ENCODE measurements at places on chromosomes 2 and 18.

DNA sequence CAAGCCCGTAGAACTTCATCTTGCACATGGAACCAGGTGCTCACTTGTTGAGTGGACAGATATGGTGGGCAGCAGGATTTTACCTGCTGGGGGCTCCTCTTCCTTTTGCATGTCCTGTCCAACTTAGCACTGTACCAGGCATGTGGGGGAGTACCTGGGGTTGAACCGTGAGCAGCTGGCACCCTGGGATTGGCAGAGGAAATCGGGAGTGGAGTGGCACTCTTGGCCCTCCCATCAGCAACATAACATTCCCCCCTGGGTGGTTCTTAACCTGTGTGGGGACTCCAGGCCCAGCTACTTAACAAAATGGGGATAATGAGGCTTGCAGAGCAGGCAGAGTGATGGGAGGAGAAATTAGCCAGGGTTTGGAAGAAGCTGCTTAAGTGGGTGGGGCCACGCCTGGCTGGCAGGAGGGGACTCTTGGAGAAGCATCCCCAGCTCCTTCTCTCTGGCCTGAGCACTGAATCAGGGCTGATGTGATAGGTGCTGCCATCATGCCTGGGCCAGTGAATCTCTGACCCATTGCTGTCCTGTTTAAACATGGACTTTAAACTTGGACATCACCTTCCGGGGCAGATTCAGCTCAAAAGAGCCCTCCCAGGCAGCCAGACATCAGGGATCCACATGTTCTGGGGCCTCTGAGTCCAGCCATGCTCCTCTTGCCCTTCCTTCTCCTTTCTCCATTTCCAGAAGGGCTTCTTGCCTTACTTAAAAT lies 15.5 kb downstream of the FOSL2 start:
- no peak for DNase-seq

DNA sequence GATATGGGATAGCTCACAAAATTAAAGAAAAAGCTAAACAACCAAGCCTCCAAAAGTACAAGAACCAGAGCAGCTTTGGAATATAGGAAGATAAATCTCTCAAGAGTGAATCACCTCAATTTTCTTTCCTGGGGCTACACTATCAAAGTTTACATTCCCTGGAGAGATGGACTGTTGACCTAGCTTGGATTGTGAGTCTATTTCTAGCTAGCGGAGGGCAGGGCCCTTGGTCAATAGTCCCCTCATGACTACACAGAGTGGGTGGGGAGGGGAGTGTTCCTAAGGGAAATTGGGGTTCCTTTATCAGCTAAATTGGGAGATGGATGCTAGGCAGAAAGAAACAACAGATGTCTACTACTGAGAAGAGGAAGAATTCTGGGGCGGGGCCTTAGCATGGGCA lies 29.9 kb upstream of the EIF2AK3 start:
- no peak for DNase-seq

GRCh38 chr2:226673314-226673723 lies 126.3 kb downstream of the IRS1 start:
- no peak for DNase-seq

DNA sequence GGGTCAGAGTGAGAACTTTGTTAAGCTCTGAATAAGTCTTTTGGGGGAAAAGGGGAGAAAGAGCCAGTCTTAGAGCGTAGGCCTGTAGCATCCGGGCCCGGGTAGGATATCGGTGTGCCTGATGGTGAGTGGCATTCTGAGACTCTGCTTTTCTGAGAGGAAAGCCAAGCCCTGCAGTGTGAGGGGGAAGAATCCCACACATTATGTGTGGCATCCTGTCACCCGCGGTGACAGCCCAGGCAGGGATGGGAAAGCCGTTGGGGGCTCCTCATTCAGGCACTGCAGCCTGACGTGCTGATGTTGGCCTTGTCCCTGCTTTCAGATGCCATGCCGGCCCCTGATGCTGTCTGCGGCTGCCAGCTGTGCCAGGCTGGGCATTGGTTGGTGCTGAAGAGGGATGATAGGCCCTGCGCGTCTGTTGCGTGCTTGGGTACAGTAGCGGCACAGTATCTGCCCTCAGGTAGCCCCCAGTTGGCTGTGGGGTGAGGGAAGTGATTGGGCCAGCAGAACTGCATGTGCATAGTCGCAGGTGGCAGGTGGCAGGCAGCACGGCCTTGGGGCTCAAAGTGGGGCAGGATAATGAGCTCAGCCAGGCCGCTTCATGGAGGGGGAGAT lies 37.6 kb downstream of the GLI2 start:
- DNase-seq, result no peak

- DNase-seq, result no peak
These were observed 37.6 kb downstream of the PTPN18 start for GRCh38 chr2:130393318-130393910.

DNA sequence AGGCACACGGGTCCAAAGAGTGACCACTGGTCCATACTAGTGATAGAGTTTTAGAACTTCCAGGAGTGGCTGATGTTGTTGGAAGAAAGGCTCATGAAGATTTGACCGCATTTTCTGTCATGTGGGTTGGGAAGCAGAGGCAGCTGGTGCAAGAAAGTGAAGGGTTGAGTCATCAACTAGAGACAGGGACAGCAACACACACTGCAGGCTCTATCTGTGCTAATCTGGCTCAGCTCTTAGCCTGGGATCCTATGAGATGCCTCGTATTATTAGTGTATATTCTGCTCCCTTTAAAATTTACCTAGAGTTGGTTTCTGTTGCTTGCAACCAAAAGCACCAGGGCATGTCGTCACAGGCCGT lies 2.5 kb upstream of the SH3RF3 start:
- no peak for DNase-seq

DNA sequence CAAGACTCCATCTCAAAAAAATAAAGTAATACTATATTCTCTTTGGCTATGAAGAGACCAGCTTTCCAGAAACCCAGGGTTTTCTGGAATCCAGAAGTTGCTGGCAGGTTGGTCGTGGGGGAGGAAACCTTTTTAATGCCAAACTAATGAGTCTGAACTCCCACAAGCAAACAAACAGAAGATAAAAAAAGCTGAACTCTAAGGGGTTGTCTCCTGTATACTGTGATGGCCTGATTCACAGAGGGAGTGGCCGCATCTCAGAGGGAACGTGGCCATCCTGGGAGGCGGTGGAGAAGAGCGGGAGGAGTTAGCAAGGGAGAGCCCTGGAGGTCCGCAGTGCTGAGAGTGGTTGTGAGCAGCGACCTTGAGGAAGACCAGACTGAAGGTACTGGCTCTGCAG lies 36.1 kb downstream of the LIMS1 start:
- DNase-seq, result no peak

GRCh38 chr2:98847853-98848252 lies 88.2 kb downstream of the CRACDL start:
- DNase-seq, result no peak

DNA sequence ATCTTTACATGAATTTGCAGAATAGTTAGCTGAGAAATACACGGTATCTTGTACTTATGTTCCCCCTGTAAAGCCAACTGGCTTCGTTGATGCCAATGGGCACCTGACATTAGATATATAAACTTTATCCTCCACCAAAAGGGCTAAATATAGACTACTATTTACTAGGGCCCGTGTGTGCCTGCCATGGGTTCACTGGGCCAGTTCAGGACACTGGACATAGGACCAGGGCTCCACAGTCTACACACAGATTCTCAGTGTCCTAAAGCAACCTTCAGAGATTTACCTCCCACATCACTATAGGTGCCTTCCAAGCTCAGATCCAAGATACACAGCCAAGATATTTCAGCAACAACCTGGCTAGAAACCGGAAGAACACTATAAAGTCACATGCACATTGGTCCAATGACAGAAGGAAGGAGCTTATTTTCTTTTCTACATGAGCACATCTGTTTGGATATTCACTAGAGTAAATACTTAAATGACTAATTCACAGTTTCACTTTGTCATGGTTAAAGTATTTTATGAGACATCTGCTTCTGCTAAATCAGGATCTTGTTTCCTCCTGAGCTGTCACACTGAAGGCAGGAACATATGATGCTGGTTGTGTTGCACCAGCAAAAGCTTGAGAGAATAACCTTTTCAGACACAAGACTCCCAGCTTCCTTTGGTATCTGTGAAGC lies 95.1 kb downstream of the MYO5B start:
- no peak for DNase-seq

GRCh38 chr2:228613133-228613850 lies 431.8 kb upstream of the SPHKAP start:
- DNase-seq, result no peak

DNA sequence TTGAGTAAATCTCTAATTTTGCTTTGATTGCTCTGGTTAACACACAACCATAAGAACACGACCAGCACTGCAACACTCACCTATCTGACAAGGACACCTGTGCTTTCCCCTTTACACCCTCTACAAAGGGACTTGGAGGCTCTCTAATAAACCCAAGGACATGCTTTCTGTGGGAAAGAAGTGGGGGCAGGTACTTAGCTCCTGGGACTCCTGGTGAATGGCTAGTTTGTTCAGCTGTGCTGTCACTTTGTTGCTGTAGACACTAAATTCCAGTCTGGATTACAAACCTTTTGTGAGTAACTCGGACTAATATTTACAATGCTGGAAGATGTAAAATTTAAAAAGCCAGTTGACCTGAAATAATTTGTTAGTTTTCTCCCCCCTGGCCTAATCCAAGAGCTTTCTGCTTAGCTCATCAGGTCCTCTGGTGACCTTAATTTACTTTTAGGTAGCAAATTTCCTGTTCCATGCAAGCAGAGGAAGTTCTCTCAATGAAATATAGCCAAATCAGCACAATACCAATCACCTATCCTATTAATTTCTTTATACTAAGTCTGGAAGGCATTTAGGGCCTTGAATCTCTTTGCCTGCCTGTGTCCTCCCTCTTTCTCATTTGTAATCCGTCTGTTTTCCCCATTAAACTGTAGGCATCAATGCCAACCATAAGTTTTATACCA lies 67.5 kb downstream of the PLCL1 start:
- no peak for DNase-seq

- DNase-seq, result peak; percentile 85
These were observed 218.4 kb upstream of the REV1 start for GRCh38 chr2:99708231-99708630.
